Foreskin keratinocyte (primary cell): ENCODE measurements at places on chromosomes 16 and 17. TPM values are rescaled to one million over a fixed set of nuclear protein-coding genes. Genes with fewer than 3 reads are reported as not detected.

DNA sequence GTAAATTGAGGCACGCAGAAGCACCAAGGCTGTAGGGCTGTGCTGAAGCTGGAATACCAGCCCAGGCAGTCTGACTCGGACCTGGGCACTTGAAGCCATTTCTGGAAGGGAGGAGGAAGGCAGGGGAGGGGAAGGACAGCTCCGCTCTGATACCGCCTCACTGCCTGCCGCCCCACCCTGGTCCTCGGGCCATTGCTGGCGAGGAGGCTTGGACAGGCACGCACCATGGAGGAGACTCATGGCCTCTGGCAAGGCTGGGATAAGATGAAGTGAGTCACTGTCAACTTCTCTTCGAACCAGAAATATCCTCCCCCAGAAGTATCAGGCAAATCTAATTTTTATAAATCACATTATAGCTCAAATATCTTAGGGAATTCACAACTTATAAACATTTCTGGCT lies 81.3 kb downstream of the SDK2 start:
- DNase-seq, result peak; percentile 66

- DNase-seq, result no peak
Observed at GRCh38 chr16:22373662-22374310, 633 bp downstream of the CDR2 start.

DNA sequence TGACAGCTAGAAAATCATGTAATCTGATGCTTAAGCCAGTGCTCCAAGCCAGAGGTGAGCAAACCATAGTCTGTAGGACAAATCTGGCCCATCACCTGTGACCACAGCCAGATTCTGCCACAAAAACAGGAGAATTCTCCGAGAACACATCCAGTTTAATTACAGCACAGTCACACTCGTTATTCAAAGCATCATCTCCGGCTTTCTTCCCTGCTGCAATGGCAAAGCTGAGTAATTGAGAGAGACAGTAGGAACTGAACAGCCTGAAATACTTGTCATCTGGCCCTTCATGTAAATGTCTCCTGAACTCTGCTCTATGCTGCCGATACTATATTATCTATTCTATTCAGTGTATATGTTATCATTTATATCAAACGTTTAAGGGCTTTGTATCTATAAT lies 121.4 kb upstream of the FOXF1 start:
- DNase-seq, result no peak

DNA sequence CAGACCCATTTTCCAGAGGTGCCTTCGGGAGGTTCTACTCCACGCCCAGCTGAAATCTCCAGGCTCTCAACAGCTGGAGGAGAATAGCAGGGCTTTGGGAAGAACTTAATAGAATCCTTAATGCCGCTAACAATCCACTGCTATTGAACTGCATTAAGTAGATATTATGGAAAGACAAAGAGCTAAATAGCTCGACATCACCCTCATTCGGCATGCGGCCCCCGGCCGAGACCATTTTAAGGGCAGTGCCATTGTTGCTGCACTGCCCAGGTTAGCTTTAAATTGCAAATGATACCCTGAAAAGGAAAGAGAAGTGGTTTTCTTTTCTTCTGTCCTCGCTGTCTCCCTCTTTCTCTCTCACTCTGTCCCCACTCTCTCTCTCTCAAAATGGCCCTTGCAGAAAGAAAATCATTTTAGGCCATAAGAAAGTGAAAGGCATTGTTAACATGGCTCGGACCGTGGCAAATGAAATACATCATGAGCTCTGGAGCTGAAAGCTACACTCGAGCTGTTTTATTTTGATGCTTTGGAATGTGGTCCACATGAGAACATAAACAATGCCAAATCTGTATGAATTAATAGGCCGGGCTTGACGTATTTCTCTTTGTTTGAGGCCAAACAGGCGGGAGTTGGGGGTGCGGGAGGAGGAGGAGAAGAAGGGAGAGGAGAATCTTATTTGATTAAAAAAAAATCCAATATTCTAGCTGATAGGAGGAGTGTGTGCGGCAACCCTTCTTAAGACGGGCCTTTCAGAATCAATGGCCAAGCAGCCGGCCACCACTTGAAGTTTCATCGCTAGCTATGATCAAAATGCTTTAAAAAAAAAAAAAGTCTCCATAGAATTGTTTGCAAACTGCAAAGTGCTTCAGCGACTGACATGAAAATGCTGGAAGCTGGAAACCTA lies 298.8 kb upstream of the IRX3 start:
- DNase-seq, result no peak

GRCh38 chr16:6643080-6643686 lies 689.5 kb upstream of the RBFOX1 start:
- DNase-seq, result peak; percentile 9

DNA sequence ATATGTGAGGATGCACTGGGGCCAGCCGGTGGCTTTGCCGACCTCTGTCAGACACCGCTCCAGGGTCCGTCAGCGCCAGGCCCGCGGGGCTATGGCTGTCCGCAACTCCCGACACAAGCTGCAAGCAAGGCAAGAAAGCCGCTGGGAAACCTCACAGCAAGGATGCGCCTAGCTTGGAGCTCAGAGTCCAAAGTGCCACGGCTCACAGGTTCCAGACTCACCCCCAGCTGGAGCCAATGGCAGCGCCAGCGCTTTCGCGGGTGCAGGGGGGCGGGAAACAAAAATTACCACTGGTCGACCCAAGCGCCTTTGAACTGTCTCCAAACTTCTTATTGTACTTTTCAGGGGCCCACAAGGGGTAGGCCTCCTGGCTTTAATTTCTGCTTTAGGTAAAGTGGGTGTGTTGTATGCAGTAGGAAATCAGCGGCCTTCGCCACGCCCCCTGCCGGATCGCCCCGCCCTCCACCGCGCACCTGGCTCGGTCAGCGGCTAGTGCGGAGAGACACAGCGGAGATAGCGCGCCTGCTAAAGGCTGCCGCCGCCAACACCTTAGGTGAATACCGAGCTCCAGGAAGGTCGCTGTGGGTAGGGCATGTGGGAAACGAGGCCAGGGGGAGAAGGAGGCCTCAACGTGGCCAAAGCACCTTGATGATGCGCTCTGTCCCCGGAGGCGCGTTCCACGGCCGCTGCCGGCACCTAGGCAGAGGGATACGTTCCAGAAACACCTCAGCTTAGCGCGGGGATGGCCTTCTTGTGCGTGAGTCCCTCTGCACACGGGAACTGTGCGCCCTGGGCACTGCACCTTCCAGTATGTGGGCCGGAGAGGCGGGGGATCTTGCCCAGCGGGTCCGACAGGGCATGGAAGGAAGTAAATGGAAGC lies 61.0 kb upstream of the RBL2 start:
- peak; percentile 51 for DNase-seq

DNA sequence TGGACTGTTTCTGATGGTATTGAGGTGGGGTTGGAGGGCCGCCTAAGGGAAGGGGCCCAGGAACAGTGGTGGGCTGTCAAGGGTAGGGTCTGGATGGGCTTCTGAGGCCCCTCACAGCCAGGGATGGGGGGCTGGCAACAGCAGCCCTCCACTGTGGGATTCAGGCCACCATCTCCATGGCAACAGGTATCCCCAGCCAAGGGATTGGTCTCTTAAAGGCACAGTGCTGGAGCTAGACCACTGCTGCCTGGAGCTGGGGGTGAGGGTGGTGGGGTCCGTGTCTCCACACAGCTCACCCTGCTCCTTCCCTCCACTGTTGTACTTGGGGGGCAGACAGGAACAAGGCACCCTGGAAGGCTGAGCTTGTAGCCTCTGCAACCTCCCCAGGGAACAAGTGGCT lies 41.8 kb downstream of the PSME3IP1 start:
- DNase-seq, result no peak

DNA sequence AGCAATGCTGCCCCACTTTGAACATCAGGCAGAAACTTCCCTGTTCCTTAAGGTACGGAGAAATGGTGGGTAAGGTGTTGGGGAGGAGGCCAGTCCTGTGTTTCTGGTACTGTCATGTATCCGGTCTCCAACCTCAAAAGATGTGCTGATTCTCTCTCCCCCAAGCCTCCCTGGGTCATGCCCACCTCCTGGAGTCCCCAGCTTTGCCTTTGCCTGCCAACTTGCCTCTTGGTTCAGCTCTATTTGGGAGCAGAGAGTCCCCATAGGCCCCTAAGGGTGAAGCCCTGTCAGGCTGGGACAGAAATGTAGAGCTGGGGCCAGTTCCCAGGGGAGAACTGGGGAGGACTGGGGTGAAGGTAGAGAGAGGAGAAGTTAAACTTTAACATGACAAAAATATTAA lies 1.6 kb upstream of the TBX21 start:
- DNase-seq, result no peak

- DNase-seq, result peak; percentile 54
Observed at GRCh38 chr17:42456223-42457106, 2.2 kb upstream of the ATP6V0A1 start.

DNA sequence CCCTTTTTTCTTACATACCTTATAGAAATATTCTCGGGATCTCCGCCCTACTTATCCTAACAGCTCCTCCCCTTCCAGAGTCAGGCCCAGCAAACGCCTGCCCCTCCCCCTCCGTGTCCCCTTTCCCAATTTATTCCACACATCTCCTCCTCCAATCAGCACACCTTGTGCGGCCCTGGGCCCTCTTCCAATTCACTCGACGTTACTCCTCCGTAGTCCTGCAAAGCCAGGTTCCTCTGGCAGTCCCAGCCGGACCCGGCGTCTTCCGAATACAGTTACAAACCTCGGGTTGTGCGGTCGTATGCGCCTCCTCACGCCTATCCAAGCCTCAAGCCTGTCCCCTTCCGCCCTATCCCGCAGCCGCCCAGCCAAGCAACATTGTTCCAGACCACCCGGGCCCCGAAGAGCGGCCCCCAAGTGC lies 677 bp downstream of the CBX1 start:
- DNase-seq, result peak; percentile 77

GRCh38 chr17:46043606-46044005 lies 44.6 kb downstream of the STH start:
- DNase-seq, result no peak

DNA sequence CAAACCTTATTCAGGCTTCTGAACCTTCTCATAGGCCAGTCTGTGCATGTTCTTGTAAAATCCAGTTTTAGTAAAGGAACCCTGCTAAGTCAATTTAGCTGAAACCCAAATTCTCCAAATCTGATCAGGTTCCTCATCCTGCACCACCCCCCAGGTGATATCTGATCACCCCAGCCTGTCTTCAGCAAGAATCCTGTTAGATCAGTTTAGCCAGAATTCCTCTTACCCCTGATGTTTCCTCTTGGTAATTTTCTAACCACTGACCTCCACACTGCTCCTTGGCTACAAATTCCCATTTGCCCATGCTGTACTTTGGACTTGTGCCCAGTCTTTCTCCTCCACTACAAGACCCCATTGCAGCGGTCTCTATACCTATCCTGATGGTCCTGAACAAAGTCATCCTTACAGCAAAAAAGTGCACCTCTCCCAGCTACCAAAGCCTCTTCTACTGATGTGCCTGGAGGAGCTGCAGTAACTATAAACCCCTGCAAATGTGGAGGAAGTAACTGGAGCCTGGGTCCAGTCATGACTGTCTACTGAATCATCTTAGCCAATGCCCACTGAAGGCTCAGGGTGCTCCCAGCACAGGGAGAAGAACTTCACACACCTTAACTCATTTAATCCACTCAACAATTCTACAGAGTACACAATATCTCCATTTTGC lies 23.8 kb downstream of the TEX14 start:
- peak; percentile 62 for DNase-seq

- no peak for DNase-seq
Observed at GRCh38 chr16:25978218-25978617, 286.5 kb downstream of the HS3ST4 start.

GRCh38 chr17:71055128-71055527 lies 885.8 kb downstream of the KCNJ2 start:
- no peak for DNase-seq

DNA sequence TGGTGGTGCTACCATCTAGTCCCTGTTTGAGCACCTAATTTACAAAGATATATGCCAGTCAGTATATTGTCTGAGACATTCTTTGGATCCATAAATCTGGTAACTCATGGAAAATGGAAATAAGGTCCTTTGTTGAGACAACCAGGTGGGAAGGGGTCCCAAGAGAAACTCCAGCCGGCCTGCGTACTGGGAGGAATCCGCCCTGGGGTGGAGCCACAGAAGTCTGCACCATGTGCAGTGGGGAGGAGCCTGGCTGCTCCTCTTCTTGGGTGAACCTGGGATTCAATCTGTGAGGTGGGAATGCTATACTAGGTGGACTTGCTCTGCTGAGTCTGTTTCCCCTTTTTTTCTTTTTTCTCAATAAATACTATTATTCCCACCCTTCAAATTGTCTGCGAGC lies 339.2 kb upstream of the TNRC6C start:
- no peak for DNase-seq

DNA sequence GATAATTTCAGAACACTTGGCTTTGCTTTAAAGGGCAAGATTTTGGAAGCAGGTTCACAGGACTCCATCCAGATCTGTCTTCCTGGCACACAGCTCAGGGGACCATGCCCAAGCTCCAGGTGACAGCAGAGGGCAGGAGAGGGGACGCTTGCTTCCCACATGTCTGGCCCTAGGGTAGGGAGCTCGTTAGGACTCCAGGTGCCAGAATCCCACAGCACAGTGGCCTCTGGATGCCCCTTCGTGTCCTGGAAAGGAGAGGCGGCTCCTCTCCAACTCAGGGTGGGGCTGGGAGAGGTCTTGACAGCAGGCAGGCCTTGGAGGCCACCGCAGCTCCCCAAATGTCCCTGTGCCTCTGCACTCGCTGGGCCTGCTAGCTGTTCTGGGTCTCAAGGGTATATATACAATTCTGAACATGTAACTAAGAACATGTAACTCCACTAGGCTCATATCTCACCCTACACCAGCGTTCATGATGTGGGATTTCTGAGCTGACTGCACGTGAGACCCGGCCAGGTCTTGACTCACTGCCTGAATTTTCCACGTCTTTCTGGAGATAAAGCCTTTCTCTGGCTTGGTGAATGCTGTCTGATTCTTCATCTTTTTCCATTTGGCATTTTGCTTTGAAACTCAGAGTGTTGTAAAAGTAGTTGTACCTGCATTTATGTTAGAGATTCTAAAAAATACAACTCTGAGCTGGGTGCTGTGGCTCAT lies 52.8 kb downstream of the MARCHF10 start:
- no peak for DNase-seq

DNA sequence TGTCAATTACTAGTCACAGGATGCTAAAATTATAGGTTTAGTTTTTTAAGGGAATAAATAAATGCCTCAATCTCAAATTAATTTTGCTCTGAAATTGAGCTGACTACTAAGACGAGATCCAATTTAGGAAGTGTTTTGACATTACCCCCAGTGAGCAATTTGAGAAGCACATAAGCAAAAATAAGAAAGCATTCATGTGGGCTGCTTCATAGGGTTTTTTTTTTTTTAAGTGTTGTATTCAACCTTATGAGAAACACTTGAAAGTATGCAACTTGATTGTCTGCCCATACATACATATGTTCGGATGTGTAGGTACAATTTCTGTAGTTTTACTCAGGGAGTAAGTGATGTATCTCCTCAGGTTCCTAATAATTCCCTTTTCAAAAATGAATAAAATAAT lies 77.6 kb downstream of the PRKCA start:
- DNase-seq, result no peak

The HP gene
- total RNA-seq, result not detected in 2 replicates

The FBXW10B gene
- total RNA-seq, result 1.4 and 2.3 TPM in 2 replicates

The KRT16 gene
- 115 and 208 TPM in 2 replicates for total RNA-seq
